A549 treated with GW870086 at 1 μM for 4 hours (cell line): ENCODE measurements at places on chromosomes 12 and 14. TPM values are rescaled to one million over a fixed set of nuclear protein-coding genes. Genes with fewer than 3 reads are reported as not detected.

The DEGS2 gene
- 1.4 to 3.2 TPM (median 2.6 TPM) in 5 replicates for total RNA-seq

The OTOGL gene
- not detected in 5 replicates for total RNA-seq

The DLK1 gene
- total RNA-seq, result 0.19 to 0.50 TPM (median 0.27 TPM) in 5 replicates

The LALBA gene
- not detected in 5 replicates for total RNA-seq

The VRTN gene
- not detected in 5 replicates for total RNA-seq

The GPRC5D gene
- total RNA-seq, result 0.22 TPM in 1 of 5 replicates, not detected in the others

The SYT1 gene
- total RNA-seq, result 3.7 to 6.4 TPM (median 5.6 TPM) in 5 replicates

The STYX gene
- 4.3 to 6.8 TPM (median 5.8 TPM) in 5 replicates for total RNA-seq

The MUCL1 gene
- total RNA-seq, result not detected in 5 replicates

The CMA1 gene
- total RNA-seq, result not detected in 5 replicates

The RDH12 gene
- not detected in 5 replicates for total RNA-seq

The CCDC88C gene
- 5.5 to 7.4 TPM (median 6.2 TPM) in 5 replicates for total RNA-seq

The STXBP6 gene
- total RNA-seq, result 2.1 to 2.7 TPM (median 2.5 TPM) in 5 replicates

The CD9 gene
- total RNA-seq, result 263 to 289 TPM (median 285 TPM) in 5 replicates

The SOS2 gene
- total RNA-seq, result 7.4 to 11.7 TPM (median 10.8 TPM) in 5 replicates

The MEG3 gene
- total RNA-seq, result 40.3 to 62.0 TPM (median 50.5 TPM) in 5 replicates

The SLC10A1 gene
- total RNA-seq, result not detected in 5 replicates

The AKAP5 gene
- 0.30 to 0.50 TPM (median 0.37 TPM) in 5 replicates for total RNA-seq

The CIDEB gene
- total RNA-seq, result 0.17 to 0.72 TPM (median 0.19 TPM) in 5 replicates

The NEUROD4 gene
- not detected in 5 replicates for total RNA-seq

The RAD9B gene
- total RNA-seq, result 0.09 to 0.61 TPM (median 0.29 TPM) in 5 replicates

The KRT83 gene
- 2.9 to 7.2 TPM (median 6.3 TPM) in 5 replicates for total RNA-seq

The PAX9 gene
- 2.1 to 3.4 TPM (median 3.2 TPM) in 5 replicates for total RNA-seq

The OR4K14 gene
- not detected in 5 replicates for total RNA-seq

The NT5DC3 gene
- 9.8 to 11.1 TPM (median 10.8 TPM) in 5 replicates for total RNA-seq

The CCDC177 gene
- 0.02 to 0.07 TPM (median 0.06 TPM) in 3 of 5 replicates, not detected in the others for total RNA-seq

The LMNTD1 gene
- not detected in 5 replicates for total RNA-seq

The MMP14 gene
- total RNA-seq, result 0.45 to 0.86 TPM (median 0.57 TPM) in 5 replicates

The KRT75 gene
- total RNA-seq, result 0.08 to 0.26 TPM (median 0.10 TPM) in 5 replicates

The MMP17 gene
- 8.1 to 15.1 TPM (median 10.6 TPM) in 5 replicates for total RNA-seq

The GPR135 gene
- 0.64 to 1.3 TPM (median 0.89 TPM) in 5 replicates for total RNA-seq

The LRRIQ1 gene
- 0.47 to 1.3 TPM (median 1.0 TPM) in 5 replicates for total RNA-seq

The CDK2 gene
- total RNA-seq, result 49.1 to 57.5 TPM (median 55.2 TPM) in 5 replicates

The PNN gene
- 36.0 to 53.9 TPM (median 44.5 TPM) in 5 replicates for total RNA-seq

The FOXM1 gene
- 81.4 to 98.0 TPM (median 90.6 TPM) in 5 replicates for total RNA-seq
